ENCODE measurements at places on chromosomes 4 and X.

DNA sequence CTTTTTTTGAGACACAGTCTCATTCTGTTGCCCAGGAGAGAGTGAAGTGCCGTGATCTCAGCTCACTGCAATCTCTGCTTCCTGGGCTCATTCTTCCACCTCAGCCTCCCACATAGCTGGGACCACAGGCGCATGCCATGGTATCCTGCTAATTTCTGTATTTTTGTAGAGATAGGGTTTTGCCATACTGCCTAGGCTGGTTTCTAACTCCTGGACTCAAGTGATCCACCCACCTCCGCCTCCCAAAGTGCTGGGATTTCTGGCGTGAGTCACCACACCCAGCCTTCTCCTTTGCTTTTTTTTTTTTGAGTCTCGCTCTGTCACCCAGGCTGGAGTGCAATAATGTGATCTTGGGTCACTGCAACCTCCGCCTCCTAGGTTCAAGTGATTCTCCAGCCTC, 94.1 kb downstream of the PDS5A start:
- DNase-seq: no peak

- no peak for DNase-seq
These were observed at the start of gene TBL1X for GRCh38 chrX:9464435-9465371. TSS of gene TBL1X (plus strand) at chrX:9465058. CDS start at chrX:9653587, 188,529 bp downstream.

- DNase-seq: no peak
These were observed 57.4 kb downstream of the GATB start for GRCh38 chr4:151703401-151703800.

- no peak for DNase-seq
These were observed 682.2 kb upstream of the AMOT start for GRCh38 chrX:113522814-113523213.

DNA sequence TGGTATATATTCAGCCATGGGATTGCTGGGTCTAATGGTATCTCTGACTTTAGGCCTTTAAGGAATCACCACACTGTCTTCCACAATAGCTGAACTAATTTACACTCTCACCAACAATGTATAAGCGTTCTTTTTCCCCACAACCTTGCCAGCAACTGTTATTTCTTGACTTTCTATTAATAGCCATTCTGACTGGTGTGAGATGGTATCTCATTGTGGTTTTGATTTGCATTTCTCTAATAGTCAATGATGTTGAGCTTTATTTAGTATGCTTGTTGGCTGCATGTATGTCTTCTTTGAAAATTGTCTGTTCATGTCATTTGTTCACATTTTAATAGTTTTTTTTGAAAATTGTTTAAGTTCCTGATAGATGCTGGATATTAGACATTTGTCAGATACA, 235.2 kb downstream of the HEPH start:
- no peak for DNase-seq

DNA sequence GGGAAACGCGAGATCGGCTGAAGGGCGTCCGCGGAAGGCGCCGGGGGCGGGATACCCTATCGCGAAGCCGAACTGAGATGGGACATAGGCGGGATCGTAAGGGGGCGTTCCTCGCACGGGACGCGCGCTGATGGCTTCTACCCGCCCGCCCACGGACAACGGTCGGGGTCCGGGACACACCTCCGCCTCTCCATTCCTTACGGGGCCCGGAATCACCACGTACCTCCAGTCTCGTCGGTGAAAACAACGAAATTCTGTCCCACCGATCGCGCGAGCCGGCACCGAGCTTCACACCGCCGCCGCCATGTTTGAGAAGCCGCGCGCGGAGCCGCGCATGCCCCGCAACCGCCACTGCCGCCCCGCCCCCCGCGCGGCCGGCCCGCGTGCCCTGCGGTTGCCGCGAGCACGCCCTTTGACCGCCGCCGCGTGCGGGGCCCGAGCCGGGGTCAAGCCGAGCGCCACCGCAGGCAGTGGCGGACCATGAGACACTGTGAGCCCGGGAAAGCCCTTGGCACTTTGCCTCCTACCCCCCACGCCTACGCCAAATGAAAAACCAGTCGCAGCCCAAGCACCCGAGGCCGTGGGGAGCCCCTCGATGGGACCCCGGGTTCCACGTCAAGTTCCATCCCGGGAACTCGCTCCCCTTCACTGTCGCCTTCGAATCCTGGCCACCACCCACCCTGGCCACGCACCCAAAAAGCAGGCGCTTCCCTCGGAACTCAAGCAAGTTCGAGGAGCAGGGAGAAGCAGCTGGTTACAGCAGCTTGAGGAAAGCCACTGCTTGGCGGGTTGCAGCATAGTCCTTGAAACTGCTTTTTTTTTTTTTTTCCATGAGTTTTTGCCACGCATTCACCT, at the start of gene SCML2:
TSS of gene SCML2 (minus strand) at position 320 of the 855 bp plus-strand sequence. CDS start 20,617 bp downstream, outside the sequence.
- DNase-seq: peak; percentile 11

DNA sequence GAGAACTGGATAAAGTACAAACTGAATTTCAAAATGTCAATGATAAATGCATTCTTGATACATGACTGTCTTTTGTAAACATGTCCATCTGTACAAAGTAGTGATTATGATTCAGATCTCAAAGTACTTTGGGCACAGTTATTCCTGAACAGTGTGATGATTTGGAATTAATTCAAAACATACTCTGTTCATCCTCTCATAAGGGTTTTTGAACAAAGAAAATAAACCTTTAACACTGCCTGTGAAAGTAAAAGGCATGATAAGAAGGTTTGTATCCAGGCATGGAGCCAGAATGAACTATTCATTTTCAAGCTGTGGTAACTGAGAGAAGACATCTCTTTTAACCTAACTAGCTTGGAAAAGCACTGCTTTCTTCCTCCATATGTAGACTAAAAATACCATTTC, 883 bp upstream of the KLHL4 start:
- DNase-seq: no peak

- no peak for DNase-seq
These were observed 183.0 kb downstream of the GBA3 start for GRCh38 chr4:22875587-22876257.

GRCh38 chr4:66569228-66569627, 898.9 kb upstream of the EPHA5 start:
- DNase-seq: no peak

DNA sequence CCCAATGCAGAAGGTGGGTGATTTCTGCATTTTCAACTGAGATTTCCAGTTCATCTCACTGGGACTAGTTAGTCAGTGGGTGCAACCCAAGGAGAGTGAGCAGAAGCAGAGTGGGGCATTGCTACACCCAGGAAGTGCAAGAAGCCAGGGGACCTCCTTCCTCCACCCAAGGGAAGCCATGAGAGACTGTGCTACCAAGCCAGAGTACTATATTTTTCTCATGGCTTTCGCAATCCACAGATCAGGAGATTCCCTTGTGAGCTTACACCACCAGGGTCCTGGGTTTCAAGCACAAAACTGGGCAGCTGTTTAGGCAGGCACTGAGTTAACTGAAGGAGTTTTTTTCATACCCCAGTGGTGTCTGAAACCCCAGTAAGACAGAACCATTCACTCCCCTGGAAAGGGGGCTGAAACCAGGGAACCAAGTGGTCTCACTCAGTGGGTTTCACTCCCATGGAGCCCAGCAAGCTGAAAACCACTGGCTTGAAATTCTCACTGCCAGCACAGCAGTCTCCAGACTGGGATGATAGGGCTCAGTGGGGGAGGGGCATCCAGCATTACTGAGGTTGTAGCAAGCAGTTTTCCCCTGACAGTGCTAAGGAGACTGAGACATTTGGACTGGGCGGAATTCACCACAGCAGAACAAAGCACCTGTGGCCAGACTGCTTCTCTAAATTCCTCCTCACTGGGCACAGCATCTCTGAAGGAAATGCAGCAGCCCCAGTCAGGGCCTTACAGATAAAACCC, 903.4 kb downstream of the TECRL start:
- no peak for DNase-seq

GRCh38 chr4:38085751-38086150, 125.6 kb downstream of the PTTG2 start:
- DNase-seq: no peak

- DNase-seq: no peak
These were observed 1.6 kb upstream of the APBB2 start for GRCh38 chr4:41215969-41216293.

DNA sequence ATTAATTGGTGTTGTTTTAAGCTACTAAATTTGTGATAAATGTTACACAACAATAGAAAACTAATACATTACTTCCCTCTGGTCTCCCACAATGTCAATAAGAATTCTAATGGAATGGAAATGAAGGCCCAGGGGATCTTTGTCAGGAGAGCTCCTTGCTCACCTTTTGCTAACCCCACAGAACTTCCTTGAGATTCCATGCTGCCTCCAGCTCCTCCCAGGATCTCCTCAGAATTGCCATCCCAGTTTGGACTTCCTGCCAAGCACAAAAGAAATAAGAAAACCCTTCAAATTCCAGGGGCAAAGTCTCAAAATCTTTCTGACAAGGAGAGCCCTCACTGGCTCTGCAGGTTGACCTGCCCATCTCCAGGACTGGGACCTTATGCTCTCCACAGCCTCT, 43.2 kb downstream of the ITIH6 start:
- no peak for DNase-seq

- DNase-seq: no peak
These were observed 298.3 kb upstream of the AGA start for GRCh38 chr4:177740563-177740962.

GRCh38 chr4:39312816-39313215, 53.3 kb downstream of the RFC1 start:
- DNase-seq: no peak

- no peak for DNase-seq
These were observed 14.5 kb downstream of the CDS1 start for GRCh38 chr4:84597450-84597849.

- no peak for DNase-seq
These were observed 122.8 kb downstream of the DIPK2B start for GRCh38 chrX:45077748-45078424.

- DNase-seq: no peak
These were observed 67.1 kb downstream of the ABCG2 start for GRCh38 chr4:88091378-88091777.

DNA sequence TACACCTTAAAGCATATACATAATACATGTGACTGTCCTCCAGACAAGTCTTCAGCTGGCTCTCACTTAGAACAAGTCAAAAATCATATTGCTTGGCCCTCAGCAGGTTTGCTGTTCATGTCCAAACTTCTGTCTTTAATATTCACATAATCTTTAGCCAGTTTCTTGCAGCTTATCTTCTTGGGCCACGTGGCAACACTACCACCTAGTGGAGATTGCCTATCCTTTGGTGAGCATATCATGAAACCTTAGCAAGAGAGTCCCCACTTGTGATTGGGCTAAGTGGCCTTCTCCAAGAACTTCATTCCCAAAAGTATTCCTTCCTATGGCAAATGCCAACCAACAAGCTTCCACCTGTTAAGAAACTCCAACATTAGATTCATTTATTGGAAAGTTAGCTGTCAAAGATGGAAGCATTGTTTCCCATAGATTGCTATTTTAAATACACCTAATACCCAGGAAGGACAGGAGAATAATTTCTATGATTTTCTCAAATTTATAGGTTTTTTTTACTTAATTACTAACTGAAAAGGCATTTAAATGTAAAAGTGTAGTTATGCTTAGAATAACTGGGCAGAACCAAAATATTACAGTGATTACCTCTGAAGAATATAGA, 231.9 kb upstream of the INTU start:
- peak; percentile 3 for DNase-seq

DNA sequence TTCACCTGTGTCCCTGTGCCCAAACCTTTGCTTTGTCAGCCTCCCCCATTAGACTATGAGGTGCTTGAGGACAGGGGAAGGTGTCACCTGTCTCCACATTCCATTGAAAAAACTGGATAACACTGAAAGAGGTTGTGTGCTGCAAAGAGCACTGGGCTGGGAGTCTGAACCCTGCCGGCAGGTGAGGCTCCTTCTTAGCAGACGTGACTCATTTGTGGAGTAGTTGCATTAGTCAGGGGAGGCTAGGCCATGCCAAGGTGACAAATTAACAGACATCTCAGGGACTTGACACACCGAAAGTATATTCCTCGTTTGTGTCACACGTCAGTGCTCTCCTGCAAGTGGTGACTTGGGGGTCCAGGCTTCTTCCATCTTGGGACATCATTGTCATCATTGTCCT, 95.9 kb upstream of the STX18 start:
- DNase-seq: no peak

GRCh38 chrX:85136409-85136808, 107.2 kb downstream of the SATL1 start:
- DNase-seq: no peak

DNA sequence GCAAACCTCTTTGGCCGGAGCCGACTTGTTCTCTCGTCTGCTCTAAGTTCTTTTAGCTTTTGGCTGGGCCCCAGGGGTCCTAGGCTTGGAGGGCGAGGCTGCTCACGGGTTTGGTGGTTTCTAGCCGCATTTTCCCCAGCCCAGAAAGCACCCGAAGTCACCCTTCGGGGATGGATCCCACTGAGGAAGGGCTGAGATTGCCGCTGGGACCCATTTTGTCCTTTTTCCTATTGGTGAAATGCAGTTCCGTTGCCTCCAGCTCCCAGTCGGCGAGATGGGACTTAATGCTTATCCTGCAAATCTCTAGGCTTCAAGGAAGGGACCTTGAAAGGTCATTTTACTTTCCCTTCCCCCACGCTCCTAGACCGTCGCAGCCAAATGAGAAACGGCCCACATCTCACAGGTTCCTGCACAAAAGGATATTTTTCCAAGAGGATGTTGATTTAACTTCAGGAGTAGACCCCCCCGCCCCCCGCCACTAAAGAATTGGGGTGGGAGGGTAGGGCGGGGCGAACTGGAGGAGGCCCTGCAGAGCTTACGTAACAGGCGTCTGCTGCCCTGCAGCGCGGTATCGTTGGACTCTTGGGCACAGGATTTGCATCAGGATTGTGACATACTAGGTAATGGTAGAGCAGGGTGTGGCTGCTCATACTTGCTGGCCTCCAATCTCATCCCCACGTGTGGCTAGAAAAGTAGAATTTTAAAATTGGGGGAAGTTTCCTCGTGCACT, 564 bp downstream of the PGK1 start:
- peak; percentile 31 for DNase-seq

GRCh38 chr4:116878280-116878679, 207.1 kb downstream of the TRAM1L1 start:
- no peak for DNase-seq

DNA sequence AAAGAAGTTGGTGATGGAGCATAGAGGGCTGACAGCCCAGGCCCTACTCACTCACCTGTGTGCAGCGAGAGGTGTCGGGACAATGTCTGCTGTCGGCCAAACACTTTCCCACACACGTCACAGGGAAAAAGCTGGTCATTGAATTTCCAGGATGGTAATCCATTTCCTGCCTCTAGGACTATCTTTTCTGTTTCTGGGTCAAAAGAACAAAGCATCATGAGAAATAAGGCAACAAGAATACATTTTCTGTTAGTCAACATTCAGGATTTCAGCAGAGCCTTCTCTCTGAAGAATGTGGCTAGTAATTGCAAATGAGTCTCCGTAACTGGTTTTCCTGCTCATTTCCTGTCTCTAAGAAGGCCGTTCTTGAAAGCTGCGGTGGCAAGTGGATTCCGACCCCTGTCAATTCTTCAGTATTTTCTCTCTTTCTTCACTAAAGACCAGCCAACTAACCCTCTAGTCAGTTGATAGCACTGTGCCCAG, 99.4 kb downstream of the C4orf51 start:
- DNase-seq: no peak

DNA sequence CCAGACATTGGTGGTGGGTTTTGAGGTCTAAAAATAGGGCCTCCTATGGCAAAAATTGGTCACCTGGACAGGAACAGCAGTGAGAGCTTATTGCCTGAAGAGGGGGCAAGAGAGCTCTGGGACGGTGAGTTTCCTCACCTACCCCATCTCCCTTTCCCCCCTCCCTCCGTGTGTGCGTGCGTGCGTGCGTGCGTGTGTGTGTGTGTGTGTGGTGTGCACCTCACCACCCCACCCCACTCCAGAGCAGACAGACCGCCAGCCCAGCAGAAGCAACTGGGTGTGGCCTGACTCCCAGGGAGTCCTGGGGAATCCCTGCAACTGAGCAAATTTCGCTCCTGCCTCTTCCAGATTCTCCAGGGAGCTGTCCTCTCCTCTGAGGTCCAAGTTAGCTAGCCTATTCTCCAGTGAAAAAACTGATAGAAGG, 44.7 kb downstream of the PRPS1 start:
- DNase-seq: peak; percentile 44
